ENCODE measurements at places on chromosomes 13 and 19.

- no peak for DNase-seq
These were observed 420 bp upstream of the FSD1 start for GRCh38 chr19:4303819-4304537.

- DNase-seq = no peak
These were observed 165.5 kb downstream of the FGF14 start for GRCh38 chr13:102236341-102236740.

- DNase-seq = peak; percentile 40
These were observed 303.9 kb downstream of the FOXO1 start for GRCh38 chr13:40362502-40362901.

DNA sequence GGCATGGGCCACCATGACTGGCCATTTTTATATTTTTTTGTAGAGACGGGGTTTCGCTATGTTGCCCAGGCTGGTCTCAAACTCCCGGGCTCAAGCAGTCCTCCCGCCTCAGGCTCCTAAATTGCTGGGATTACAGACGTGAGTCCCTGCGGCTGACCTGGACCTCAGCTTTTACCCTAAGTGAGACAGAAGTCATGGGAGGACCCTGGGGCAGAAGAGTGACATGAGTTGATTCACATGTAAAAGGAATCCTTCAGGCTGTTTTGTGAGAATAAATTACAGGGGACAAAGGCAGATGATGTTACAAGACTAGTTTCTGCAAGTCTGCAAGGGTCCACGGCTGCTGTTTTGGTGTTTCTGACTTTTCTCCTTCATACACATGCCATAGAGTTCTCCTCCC lies 2.6 kb upstream of the BCAM start:
- DNase-seq = no peak

- no peak for DNase-seq
These were observed 202.0 kb downstream of the FOXO1 start for GRCh38 chr13:40464337-40465014.

DNA sequence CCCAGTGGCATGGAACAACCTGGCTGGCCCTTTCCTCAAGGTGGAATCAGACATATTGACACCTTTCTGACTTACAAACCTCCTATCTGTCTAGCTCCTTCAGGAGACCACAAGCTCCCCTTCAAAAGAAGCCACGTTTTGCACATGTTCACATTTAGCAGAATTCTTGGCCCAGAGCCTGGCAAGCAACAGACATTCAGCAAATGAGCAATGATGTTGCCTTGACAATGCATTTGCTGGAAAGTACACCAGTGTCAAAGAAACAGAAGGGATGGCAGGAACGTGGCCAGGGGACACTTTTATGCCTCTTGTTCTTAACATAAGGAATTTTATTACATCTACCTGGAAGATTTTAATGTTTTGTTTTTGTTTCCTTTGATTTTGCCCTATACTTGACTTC lies 85.5 kb upstream of the FGF14 start:
- no peak for DNase-seq

GRCh38 chr19:15400521-15401396 lies 18.0 kb downstream of the AKAP8L start:
- no peak for DNase-seq

GRCh38 chr19:11067356-11068113 lies 21.7 kb upstream of the LDLR start:
- no peak for DNase-seq

DNA sequence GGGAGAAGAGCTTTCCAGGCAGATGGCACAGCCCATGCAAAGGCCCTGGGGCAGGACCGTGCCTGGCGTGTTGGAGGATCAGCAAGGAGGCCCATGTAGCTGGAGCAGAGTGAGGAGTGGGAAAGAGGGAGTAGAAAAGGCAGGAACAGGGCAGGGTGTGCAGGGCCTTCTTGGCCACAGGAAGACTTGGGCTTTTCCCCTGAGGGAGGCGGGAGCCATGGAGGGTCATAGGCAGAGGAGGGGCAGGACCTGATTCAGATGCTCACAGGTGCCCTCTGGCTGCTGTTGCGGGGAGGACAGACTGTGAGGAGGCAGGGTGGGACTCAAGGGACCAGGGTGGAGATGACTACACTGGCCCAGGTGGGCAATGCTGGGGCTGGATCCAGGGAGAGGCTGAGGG lies 13.8 kb upstream of the PTPRS start:
- DNase-seq = no peak

- DNase-seq = no peak
These were observed 28.2 kb upstream of the PSG7 start for GRCh38 chr19:42965176-42965575.

- no peak for DNase-seq
These were observed 10.4 kb downstream of the BORCS8 start for GRCh38 chr19:19181488-19181998.

- no peak for DNase-seq
These were observed 11.9 kb upstream of the GGACT start for GRCh38 chr13:100600461-100600860.

- DNase-seq = no peak
These were observed 17.3 kb downstream of the ANKRD24 start for GRCh38 chr19:4199699-4200293.

DNA sequence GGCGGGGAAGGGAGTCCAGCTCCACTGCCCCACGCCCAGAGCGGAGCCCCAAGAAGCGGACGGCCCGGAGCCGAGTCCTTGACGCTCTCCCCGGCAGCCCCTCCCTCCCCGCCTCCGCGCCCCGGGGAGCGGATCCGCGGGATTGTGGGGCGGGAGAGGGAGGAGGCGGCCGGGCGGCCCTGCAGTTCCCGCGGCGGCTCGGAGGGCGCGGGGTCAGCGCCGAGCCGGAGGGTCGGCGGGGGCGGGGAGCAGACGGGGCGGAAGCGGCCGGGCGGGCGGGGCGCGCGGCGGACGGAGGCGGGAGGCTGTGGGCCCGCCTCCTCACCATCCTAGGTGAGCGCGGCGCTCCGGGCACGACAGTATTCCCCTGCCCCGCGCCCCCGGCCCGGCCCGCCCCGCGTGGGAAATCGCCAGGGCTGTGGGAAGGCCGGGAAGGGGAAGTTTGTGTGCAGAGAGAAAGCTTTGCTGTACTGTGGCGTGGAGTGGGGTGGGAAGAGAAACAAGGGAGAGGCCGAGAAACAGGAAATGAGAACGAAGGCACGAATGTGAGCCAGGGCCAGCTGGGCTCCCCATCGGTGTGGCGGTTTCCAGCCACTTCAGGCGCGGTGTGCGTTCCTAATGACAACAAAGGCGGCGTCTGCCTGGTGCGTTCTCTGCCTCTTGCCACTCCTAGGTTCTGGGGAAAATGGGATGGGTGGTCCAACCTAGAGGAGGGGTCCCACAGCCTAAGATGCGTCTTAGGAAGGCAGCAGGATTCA lies 1.3 kb upstream of the KLF12 start:
- DNase-seq = peak; percentile 81

DNA sequence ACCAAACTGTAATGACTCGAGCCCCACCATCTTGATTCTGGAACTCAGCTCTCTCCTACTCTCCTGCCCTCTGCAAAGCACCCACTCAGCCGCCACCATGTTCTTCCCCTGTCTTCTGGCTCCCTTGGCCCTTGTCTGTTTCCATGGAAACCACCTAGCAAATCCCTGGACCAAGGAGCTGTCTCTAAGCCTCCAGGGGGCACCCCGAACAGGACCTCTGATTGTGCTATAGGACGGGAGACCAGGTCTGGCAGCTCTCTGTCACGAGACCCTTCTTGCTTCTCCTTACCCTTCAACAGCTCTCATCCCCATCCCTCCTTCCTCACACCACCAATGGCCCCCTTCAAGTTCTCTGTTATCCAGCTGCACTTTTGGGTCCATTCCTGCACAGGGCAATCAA lies 277.7 kb upstream of the ZNF507 start:
- DNase-seq = no peak

DNA sequence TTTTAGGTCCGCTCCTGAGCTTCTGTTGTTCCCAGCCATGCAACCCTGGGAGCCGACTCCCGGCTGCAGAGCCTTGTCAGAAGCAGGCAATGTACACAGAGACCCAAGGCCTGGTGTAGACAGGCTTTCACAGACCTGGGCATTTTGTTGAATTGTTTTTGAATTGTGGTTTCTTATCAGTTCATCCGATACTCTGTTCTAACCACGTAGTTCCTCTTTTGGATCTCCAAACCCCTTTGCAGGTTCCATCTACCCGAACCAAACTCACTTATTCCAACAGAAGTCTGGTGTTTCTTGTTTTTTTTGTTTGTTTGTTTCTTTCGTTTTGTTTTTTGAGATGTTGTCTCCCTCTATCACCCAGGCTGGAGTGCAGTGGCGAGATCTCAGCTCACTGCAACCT lies 6.3 kb upstream of the NLRP2 start:
- DNase-seq = no peak

- peak; percentile 59 for DNase-seq
These were observed 49.6 kb downstream of the MYO9B start for GRCh38 chr19:17125062-17125727.

GRCh38 chr13:68808456-68808855 lies 1299.2 kb upstream of the ATXN8OS start:
- DNase-seq = no peak

DNA sequence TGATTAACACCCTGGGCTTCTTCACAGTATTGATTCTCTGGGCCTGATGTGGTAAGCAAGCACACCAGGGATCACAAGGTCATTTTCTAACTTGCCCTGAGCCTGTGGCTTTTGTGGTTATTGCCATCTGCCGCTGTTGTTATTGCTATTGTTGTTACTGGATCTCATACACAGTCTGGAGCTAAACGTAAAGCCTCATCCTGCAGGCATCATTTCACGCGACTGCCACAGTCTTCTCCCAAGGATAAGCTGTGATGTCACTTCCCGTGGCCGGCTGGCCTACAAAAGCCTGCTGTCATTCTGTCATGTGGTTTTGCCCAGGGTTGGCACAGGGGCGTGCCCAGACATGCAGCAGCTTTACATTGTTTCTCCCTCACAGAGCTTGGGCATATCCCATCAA lies 154.0 kb upstream of the GPR12 start:
- DNase-seq = no peak

DNA sequence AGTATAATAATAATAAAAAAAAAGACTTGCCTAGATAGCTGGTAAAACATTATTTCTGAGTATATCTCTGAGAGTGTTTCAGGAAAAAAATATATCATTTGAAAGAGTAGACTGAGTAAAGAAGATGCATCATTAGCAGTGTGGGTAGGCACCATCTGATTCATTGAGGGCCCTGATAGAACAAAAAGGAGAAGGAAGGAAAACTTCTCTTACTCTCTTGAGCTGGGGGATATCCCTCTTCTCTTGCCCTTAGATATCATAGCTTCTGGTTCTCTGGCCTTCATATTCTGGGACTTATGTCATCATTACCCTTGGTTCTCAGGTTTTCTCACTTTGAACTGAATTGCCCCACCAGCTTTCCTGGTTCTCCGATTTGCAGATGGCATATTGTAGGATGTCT lies 177.6 kb upstream of the EDNRB start:
- no peak for DNase-seq

- DNase-seq = no peak
These were observed 95.0 kb upstream of the IRS2 start for GRCh38 chr13:109881347-109881725.

DNA sequence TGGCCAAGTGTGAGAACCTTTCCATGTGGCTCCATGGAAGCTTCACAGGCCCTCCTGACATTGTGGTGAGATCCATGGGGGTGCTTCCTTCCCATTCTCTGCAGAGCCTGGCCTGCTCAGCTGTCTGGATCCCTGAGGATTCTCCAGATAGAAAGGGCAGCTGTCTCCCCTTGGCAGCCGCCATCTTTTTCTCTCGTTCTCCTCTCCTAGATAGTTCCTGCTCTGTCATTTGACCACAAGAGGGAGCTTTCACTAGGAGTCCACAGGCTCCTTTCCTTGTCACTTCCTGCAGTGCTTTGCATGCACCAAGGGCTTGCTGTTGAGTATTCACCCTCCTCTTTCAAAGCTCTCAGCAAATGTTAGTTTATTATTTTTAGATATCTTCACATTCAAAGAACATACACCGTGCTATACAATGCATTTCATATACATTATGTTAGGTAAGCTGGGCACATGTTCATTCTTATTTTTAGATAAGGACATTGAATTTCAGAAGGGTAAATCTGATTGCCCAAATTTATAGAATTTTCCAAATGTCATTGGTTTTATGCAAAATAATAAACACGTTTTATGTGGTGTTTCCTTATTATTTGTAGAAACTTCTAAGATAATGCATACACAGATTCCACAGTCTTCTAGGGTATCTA lies 133.2 kb downstream of the FRY start:
- DNase-seq = peak; percentile 86

- no peak for DNase-seq
These were observed 51.6 kb downstream of the DNAJC15 start for GRCh38 chr13:43074824-43075510.

DNA sequence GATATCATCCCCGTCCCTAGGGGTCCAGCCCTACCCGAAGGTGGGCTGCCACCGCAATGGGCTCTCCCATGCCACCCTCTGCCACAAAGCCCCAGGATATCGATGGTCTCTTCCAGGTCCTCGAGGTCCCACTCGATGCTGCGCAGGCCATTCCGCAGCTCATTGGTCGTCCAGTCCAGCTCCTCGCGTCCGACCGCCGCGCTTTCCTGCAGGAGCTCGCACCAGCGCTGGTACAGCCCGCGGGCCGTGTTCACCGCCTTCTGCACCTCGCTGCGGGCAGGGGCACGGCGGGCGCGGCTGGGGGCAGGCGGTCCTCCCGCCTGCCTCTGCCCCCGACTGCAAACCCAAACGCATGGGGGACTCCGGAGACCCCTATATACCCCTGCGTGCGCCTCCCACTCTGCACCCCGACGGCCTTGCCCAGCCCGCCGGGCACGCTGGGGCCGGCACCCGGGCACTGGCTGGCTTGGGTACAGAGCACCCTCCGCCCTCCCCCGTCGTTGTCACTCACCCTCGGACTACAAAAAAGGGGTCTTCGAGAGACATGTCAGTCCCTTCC lies 468 bp downstream of the STX10 start:
- peak; percentile 52 for DNase-seq

- no peak for DNase-seq
These were observed 575.0 kb upstream of the KLF12 start for GRCh38 chr13:74709226-74709625.

DNA sequence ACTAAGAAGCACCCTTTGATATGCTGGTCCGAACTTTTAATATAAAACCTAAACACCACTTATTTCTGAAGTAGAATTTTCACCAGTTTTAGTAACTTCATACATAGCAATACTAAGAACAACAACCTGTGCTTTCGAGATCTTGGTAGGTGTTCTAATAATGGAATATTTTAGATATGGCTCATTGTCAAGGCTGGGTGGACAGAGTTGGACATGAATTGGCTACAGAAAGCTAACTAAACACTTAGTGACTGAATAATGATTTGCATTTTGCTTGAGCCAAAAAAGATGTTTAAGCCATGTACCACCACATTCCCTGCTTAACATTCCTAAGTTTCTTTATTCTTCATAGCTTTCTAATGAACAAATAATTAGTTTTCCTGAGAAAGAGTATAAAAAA lies 344.3 kb upstream of the SGCG start:
- no peak for DNase-seq

- peak; percentile 62 for DNase-seq
These were observed 15.1 kb upstream of the CEACAM4 start for GRCh38 chr19:41641879-41642485.

All from cardiac fibroblast (primary cell).